B cell (primary cell): ENCODE measurements at places on chromosomes 4 and X.
A peak's percentile ranks its signal among the peaks of the same experiment; 100 is the strongest.

- no peak for DNase-seq
- no peak overlapping the region for H3K4me3 ChIP-seq
- no peak overlapping the region for H3K27ac ChIP-seq
- H3K4me1 ChIP-seq = no peaks in the 10 kb centered on the region
- no peaks in the 10 kb centered on the region for H3K27me3 ChIP-seq
Measured at GRCh38 chr4:188082796-188083195, 26.6 kb downstream of the TRIML2 start.

DNA sequence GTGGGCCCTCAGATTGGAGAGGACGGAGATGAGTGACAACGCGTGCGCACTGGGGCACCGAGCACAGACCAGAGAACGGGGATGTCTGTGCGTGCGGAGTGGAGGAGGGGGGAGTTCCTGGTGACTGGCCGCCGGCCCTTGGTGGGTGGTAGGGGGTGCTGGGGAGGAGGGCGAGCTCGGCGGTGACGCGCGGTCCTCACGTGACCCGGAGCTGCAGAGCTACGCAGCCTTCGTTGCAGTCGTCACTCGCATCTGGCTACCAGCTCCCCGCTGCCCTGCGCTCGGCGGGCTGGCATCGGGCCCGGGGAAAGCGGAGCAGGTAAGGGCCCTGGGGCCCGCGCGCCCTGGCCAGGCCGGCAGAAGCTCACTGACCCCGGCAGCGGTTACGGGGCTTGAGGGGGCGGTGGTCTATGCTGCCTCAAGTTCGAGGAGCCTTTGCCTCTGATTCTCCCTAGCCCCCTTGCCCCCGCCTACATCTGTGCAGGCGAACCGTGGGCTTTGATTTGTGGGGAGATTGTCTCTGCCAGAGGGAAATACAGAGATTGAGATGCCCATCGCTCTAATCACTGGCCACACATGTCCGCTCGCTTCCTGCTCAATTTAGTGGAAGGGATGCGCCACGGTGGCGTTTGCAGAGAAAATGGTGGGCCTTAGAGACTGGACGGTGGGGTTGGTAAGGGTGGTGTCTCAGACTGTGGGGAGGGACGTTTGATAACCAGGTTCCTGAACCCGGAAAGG is at the start of gene ARMCX4:
ARMCX4 (plus strand) TSS at position 245 of the 738 bp plus-strand sequence. CDS start 3,134 bp downstream, outside the sequence.
- H3K36me3 ChIP-seq = no peaks in the 10 kb centered on the region
- peaks cover 3% of the 10 kb centered on the region for H3K4me1 ChIP-seq
- H3K4me3 ChIP-seq = peak within 1 kb of the TSS; percentile 45
- peak; percentile 42 for DNase-seq
- no peak within 1 kb of the TSS for H3K27ac ChIP-seq
- no peaks in the 10 kb centered on the region for H3K27me3 ChIP-seq

GRCh38 chrX:121853762-121854613 is 806.6 kb downstream of the GLUD2 start:
- no peak for DNase-seq
- no peak overlapping the region for H3K27ac ChIP-seq
- no peaks in the 10 kb centered on the region for H3K27me3 ChIP-seq
- H3K4me3 ChIP-seq = no peak overlapping the region

- H3K4me3 ChIP-seq = no peak overlapping the region
- no peaks in the 10 kb centered on the region for H3K36me3 ChIP-seq
- no peak for DNase-seq
- H3K27me3 ChIP-seq = no peaks in the 10 kb centered on the region
- H3K4me1 ChIP-seq = no peaks in the 10 kb centered on the region
Measured at GRCh38 chr4:76074993-76075600, 588 bp downstream of the ART3 start.

DNA sequence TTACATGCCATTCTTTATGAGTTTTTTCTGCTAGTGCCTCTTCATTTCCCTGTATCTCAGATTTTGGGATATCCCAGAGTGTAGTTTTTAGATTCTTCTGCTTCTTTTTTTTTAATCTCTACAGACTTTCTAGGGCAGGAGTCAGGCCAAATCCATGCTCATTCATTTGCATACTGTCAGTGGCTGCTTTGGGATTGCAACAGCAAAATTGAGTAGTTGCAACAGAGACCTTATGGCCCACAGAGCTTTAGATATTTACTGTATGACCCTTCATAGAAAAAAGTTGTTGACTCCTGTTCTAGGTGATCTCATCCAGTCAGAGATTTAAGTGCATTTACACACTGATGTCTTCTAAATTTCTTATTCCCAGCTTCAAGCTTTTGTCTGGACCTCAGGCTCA is 35.3 kb downstream of the ARFIP1 start:
- H3K27me3 ChIP-seq = no peaks in the 10 kb centered on the region
- H3K4me3 ChIP-seq = no peak overlapping the region
- DNase-seq = no peak
- no peak overlapping the region for H3K27ac ChIP-seq
- no peaks in the 10 kb centered on the region for H3K36me3 ChIP-seq
- H3K4me1 ChIP-seq = peaks cover 10% of the 10 kb centered on the region

DNA sequence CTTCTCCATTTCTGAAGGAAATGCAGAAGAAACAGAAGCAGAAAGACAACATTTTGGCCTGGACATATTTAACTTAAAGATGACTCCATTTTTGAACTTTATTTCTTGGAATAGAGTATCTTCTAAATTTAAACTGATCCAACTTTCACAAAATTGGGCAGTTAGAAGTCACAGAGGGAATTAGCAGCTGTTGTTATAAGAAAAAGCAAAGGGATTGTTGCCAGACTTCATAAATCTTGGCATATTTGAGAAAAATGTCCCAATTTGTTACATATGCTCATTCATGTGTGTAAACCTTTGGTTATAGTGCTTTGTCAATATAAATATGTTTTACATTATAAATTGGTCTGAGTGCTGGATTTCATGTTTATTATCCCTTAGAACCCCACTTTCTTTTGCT is 3.4 kb downstream of the GLUD2 start:
- H3K4me1 ChIP-seq = no peaks in the 10 kb centered on the region
- no peaks in the 10 kb centered on the region for H3K27me3 ChIP-seq
- H3K27ac ChIP-seq = no peak overlapping the region
- DNase-seq = no peak
- no peak overlapping the region for H3K4me3 ChIP-seq
